ENCODE measurements at places on chromosomes 7 and 10.

DNA sequence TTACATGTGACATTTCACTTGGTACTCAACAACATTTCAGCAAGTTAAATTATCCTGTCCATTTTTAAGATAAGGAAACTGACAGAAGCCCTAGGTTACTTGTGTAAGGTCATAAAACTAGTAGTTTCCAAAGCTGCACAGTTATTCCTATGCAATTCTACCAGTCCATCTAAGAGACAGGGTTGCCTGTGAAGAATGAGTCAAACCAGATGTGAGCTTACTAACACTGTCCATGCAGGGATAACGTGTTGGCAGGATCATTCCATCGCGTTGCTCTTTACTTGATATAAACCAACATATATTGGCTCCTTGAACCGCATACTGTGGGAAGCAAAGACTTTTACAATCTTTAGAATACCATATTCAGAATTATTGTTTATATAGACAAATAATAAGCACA is 280.9 kb upstream of the HGF start:
- no peak for DNase-seq

- DNase-seq: no peak
Measured at GRCh38 chr7:129468087-129468486, 33.9 kb downstream of the STRIP2 start.

- DNase-seq: no peak
Measured at GRCh38 chr7:47368190-47368812, 213.6 kb downstream of the TNS3 start.

- DNase-seq: no peak
Measured at GRCh38 chr7:2438186-2438585, 34.8 kb downstream of the CHST12 start.

DNA sequence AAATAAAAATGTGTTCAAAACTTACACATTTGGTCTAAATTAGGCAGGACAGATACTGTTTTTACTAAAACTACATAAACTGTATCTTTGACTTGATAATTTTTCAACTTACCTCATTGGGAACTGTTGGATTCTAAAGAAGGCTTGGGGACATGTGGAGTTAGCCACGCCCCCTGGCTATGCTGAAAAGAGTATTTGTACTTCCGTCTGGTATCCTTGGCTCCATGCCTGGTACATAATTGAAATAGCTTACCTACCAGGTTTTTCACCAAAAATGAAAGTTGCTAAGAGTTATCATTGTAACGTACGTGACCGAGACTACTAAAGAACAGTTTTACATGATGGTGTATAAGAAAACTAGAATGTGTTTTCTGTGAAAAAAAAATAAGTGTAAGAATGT is 604.8 kb upstream of the IGFBP3 start:
- DNase-seq: no peak

GRCh38 chr7:36686499-36686898 is 37.8 kb downstream of the AOAH start:
- DNase-seq: no peak

GRCh38 chr7:142697270-142697669 is 52.0 kb upstream of the PRSS1 start:
- DNase-seq: no peak

DNA sequence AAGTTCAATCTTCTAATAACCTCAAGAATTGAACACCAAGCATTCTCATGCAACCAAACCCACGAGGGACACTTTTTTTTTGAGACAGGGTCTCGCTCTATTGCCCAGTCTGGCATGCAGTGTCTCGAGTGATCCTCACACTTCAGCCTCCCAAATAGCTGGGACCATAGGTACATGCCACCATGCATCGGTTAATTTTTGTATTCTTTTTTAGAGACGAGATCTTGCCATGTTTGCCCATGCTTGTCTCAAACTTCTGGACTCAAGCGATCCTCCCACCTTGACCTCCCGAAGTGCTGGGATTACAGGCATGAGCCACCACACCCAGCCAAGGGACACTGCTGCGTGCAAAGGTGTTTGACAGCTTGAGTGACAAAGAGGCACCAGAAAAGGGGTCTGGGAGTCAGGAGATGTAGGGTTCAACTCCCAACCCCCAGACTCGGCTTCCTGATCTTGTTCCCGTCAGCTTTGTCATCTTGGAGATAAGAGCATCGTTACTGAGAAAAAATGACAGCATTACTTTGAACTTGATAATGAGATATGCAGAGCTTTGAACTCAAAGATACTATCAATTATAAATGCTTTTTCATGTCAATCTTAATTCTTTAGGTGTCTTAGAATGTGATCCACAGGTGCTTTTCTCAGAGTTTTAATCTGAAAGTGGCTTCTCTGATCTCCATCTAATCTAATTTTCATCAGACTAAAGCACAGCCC is 1.6 kb upstream of the CYTH3 start:
- DNase-seq: no peak

- DNase-seq: no peak
Measured at GRCh38 chr10:97713339-97713825, at the start of gene MARVELD1. Gene MARVELD1, plus strand, starts transcription at chr10:97713730. Its CDS starts 147 bp downstream, at chr10:97713877.

- DNase-seq: no peak
Measured at GRCh38 chr7:11437994-11438393, 394.0 kb downstream of the THSD7A start.

GRCh38 chr10:101629837-101630632 is 41.9 kb downstream of the DPCD start:
- DNase-seq: no peak

DNA sequence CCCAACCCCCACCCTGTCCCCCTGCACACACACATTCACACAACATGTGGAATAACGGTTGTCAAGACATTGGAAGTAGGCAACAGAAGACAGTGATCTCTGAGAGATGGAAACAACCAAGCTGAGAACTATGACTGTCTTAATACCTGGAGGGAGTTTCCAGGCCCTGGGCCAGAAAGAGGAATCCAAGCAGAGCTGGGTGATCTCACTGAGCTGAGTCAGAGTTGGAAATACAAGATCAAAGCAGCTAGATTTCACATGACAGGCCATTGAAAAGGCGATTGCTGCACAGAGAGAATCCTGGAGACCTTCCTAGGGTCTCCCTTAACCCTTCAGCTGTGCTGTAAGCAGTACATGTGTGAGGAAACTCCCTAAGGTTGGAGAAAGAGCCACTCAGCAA is 165.8 kb upstream of the PRSS1 start:
- no peak for DNase-seq

DNA sequence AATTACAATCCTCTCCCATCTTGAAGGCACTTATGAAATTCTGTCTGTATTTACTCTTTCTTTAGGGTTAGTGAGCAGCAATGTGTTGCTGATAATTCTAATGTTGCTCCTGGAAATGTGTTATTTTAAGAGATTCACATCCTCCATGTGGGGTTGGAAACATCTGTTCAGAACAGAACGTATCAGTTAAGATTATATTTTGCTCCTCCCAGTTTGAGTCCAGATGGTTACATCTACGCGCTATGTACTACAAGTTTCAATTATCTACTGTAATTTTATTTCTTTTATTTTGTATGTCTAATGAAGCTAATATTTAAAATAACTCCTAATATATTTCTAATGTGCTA is 250.6 kb upstream of the KLF6 start:
- DNase-seq: no peak

GRCh38 chr7:52502281-52502680 is 533.2 kb upstream of the POM121L12 start:
- no peak for DNase-seq

- no peak for DNase-seq
Measured at GRCh38 chr10:62356447-62356846, 17.7 kb upstream of the ZNF365 start.

DNA sequence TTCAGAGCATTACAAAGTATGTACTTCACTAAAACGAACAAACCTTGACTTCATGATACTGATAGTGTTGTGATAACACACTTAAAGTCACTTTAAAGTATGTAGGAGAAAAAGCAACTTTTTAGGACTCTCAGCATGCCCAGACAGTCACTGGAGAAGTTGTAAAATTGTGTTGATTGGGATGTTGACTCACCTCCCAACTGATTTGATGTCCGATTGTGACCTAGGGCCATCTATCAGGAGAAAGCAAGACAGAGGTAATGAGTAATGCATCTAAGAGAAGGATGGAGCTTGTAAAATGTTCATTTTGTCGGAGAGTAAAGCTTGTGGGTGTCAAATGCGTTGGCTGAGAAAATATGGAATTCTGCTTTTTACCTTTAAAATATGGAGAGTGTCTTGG is 135.4 kb upstream of the SEMA3D start:
- DNase-seq: no peak

DNA sequence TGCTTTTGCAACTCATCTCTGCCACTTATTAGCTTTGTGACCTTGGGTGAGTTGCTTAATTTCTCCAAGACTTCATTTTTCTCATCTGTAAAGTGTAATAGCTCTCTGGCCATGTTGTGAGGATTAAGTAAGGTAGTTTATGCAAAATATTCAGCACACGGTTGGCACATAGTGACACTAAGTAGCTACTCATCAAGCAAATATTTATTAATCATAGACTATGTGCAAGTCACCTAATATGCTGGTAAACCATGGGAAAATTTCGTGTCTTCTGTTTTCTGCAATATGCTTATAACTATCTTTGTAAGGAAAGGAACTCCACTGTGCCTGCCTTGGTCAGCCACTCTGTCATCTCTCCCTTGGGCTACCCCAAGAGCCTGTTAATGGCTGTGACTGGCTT is 50.3 kb upstream of the EGR2 start:
- no peak for DNase-seq

DNA sequence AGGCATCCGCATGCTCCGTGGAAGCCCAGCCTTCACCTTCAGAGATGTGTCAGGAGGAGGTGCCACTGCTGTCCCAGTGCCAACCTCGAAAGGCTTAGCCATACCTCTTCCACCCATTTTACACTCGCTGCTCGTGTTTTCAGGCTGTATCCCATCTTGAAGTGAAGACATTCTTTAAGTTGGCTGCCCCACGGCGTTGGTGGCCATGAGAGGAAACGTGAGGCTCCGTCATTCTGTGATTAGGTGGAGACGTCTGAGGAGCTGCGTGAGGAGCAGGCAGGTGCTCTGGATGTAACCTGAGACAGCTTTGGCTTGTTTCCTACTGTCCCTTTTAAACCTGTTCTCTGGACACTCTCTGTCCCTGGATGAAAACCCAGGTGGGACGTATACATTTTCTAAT is 159.9 kb upstream of the RNF32 start:
- DNase-seq: no peak

DNA sequence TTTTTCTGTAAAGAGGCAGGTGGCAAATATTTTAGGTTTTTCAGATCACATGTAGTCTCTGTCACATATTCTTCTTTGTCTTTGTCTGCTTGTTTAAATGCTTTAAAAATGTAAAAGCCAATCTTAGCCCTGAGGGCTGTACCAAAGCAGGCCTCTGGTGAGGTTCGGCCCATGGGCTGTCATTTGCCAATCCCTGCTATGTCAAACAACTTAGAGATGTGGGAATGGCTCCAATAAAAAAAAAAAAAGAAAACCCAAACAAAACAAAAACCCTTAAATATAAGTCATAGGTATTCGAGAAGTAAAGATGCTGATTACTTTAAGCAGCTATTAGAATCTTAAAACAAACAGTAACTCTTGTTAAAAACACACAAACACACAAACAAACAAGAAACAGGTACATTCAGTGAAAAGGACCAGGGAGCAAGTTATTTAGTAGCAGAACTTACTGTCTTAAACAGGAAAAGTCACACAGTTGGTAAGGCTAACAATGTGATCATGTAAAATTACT is 61.4 kb upstream of the NAMPT start:
- DNase-seq: no peak

GRCh38 chr10:14836208-14836607 is 1.6 kb downstream of the CDNF start:
- DNase-seq: no peak

GRCh38 chr10:30200017-30200415 is 140.6 kb upstream of the JCAD start:
- DNase-seq: no peak

DNA sequence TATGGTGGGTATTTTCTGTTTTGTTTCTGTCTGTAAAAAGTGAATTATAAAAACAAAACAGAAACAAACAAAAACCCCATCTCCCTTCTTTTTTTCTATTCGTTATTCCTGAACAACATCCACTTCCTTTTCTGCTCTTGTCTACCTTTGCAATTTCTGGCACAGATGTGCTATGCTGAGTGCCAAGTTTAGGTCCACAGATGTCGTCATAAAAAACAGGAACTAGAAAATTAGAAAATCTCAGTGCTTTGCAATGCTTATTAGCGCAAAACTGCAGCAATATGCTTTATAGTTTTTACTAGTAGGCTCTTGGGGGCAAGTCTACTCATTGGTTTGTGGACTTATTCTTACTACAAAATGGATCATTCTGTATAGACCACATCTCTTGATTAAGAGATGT is 94.2 kb upstream of the PRKCQ start:
- no peak for DNase-seq

Data from activated effector memory CD4-positive, alpha-beta T cell treated with Interleukin-2 at 50 U/mL for 16 hours (primary cell).